ENCODE measurements at places on chromosomes 2 and 18. TPM values are rescaled to one million over a fixed set of nuclear protein-coding genes. Genes with fewer than 3 reads are reported as not detected.

The GPR35 gene
- total RNA-seq = not detected

The AKAIN1 gene
- total RNA-seq = not detected

The CD8A gene
- not detected for total RNA-seq

The EVA1A gene
- total RNA-seq = 11.9 TPM

The VWA3B gene
- total RNA-seq = not detected

The XDH gene
- total RNA-seq = not detected

The MROH2A gene
- not detected for total RNA-seq

All from cardiac atrium fibroblast (primary cell).